GM04503 (cell line): ENCODE measurements at places on chromosomes 4 and X.

GRCh38 chrX:35104626-35105025 is 162.0 kb downstream of the FAM47B start:
- DNase-seq: no peak

DNA sequence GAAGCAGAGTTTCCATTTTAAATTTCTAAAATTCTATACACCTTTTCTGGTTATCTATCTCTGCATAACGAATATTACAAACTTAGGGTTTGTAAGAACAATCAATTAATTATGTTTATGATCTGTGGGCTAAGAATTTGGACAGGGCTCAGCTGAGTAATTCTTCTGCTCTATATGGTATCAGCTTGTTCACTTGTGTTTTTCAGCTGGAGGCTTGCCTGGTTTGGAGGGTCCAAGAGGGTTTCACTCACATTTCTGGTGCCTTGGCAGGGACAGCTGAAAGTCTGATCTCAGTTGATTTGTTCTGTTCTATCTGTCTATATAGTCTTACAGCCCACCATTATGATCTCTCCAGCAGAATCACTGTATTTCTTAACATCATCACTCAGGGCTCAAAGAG is 57.8 kb upstream of the ADGRA3 start:
- no peak for DNase-seq

- DNase-seq: no peak
These were observed 232.3 kb downstream of the PABPC4L start for GRCh38 chr4:133969202-133969848.

DNA sequence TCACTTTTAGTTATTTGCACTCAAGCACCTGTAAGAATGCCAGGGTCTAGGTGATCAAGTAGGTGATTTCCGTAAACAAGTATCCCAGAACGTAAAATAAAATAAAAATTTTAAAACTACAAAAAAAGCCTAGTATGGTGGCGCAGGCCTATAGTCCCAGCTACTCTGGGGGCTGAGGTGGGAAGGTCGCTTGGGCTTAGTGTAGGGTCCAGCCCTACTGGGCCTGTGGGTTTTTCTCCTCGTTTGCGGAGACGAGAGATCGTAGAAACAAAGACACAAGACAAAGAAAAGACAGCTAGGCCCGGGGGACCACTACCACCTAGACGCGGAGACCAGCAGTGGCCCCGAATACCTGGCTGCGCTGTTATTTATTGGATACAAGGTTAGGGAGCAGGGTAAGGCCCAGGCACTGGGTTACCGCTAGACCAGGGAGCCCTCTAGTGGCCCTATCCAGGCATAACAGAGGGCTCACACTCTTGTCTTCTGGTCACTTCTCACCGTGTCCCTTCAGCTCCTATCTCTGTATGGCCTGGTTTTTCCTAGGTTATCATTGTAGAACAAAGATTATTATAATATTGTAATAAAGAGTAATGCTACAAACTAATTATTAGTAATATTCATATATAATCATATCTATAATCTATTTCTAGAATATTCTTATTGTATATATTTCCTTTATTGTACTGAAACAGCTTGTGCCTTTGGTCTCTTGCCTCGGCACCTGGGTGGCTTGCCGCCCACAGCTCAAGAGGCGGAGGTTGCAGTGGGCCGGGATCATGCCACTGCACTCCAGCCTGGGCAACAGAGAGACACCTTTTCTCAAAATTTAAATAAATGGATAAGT is 38.4 kb downstream of the SAGE1 start:
- DNase-seq: no peak

DNA sequence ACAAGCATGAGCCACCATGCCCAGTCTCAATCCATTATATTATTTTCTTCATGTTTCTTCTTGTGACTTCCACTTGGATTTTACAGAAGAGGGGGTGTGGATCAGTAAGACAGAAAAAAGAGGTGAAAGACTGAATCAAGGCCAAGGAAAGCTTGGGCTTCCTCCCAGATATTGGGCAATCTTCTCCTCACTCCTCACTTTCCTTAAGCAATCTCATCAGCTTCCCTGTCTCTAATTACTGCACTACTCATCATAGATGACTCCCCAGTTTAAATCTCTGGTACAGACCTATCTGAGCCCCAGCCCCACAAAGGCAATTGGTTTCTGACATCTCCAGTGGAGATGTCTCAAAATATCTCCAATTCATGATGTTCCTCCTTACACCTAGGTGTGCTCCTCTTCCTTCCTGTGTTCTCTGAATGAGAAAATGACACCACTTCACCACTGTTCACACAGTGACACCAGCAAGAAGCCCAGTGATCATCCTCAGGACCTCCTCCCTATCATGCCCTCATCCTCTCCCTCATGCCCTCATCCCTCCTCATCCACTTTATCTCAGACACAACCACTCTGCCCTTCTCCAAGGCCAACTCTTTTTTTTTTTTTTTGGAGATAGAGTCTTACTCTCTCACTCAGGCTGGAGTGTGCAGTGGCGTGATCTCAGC is 44.8 kb upstream of the HERC6 start:
- no peak for DNase-seq

- no peak for DNase-seq
These were observed 1285.4 kb downstream of the PCDH18 start for GRCh38 chr4:136246876-136247275.

- no peak for DNase-seq
These were observed 67.4 kb downstream of the CNGA2 start for GRCh38 chrX:151801980-151802379.

DNA sequence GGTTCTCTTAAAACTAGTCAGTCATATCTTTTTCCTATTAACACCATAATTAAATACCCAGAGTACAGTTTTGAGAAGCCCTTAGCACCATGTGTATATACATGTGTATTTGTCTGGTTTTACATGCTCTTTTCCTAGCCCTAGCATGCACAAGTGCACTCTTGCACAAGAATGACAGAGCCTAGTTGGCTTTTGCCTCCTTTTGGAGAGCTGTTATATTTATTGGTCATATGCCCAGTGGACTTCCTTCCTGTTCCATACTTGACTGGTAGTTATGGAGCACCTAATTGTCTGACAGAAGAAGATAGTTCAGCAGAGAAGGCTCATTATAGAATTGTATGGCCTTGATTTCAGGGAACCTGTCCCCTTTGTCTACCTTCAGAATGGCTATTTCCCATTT is 155.6 kb downstream of the ARX start:
- DNase-seq: no peak

DNA sequence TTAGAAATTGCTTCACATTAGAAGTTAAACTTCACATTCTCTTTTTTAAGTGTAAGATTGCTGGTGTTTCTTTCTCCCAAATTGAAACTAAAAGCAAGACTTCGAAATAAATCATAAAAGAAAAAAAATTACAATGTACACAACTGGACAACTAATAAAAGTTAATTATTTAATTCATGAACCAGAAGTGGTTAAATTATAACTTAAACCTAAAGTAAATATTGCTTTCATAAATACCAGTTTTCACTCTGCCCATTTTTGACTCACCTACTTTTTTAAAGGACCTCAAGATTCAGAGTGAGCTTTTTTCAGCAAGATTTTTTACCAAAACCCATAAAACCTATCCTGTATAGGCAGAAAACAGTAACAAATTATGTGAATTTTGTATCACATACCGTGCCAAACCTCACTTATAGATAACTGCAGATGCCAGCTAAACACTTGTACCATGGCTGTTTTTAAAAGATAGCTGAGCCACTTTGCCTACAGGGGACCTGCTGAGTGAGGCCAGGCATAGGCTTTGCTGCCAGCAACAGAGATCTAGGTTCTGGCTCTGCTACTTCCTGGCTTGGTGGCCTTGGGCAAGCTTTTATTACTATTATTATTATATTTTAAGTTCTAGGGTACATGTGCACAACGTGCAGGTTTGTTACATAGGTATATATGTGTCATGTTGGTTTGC is 259.8 kb downstream of the NR3C2 start:
- DNase-seq: no peak

GRCh38 chr4:113159942-113160545 is 110.6 kb downstream of the ANK2 start:
- DNase-seq: no peak

DNA sequence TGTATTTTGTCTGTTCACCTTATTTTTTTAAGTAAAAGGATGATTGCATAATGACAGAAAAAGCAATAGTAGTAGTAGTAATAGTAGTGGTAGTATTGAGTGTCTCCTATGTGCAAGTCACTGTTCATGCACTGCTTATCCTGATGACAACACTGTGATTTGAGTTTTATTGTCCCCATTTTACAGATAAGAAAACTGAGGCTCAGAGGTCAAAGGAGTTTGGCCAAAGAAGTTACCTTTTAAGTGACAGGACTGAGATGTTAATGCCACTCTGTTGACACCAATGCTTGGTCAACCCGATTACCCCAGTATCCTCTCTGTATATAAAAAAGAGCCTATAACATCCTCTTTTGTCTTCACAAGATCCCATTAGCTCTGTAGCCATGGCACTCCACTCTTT is 100.5 kb upstream of the FRMPD3 start:
- DNase-seq: no peak

DNA sequence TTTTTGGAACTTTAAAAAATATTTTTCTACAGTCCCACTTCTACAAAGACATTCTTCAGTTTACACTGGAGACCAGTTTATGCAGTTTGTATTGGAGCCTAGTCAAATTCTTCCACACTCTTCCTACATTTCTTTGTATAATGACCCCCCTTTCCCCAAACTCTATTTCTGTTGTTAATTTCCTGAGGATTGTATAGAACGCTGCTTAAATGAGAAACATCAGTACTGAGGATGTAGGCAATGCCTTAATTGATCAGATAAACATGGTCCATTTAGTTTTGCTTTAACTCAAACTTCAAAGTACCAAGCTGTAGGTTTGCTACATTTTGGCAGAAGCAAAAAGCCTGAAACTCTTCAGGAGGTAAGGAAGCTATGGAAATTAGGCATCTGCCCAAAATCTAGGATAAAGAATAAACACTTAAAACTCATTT is 155.5 kb downstream of the SLC7A11 start:
- no peak for DNase-seq

- no peak for DNase-seq
These were observed 445.9 kb downstream of the TLL1 start for GRCh38 chr4:166318810-166319525.

DNA sequence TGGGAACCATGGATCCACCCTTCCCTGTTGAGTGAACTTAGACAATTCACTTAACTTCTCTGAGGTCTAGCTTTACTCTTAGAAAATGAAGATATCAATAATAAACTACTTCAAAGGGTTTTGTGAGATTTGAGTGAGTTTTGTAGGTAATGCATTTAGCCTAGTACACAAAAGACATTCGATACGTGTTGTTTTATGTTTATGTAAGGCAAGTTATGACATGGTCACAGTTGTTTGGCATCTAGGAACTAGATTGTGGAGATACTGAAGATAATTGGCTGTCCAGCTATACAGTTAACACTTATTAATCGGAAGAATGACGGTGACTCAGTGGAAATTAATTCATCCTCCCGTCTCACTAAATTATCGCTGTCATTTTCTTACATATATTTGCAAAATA is 1781.1 kb upstream of the TENM3 start:
- DNase-seq: no peak
